ENCODE measurements at places on chromosomes 3 and 15. TPM values are rescaled to one million over a fixed set of nuclear protein-coding genes. Genes with fewer than 3 reads are reported as not detected.
A peak's percentile ranks its signal among the peaks of the same experiment; 100 is the strongest.

- DNase-seq: no peak
Measured at GRCh38 chr3:114057011-114057347, 442 bp downstream of the QTRT2 start.

DNA sequence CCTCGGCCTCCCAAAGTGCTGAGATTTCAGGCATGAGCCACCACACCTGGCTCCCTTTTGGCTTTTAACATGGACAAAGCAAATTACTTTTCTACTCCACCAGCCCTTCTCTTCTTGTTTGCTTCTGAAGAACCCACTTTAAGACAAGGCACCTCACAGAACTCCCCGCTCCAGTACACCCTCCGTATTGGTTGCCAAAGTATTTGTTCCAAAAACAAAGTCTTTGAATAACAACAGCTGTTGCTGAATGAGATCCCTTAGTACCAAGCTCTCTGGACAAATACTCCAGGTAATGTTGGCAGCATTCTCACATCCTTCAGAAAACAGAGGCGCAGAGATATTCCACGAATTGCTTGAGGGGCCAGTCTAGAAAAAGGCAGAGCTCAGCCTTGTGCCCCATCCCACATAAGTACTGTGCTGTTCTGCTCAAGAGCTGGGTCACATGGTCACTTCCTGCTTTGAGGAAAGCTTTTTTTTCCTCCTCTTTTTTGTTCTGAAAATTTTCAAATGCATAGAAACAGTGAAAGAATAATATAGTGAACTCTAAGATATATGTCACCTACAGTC lies 7.3 kb upstream of the CHCHD6 start:
- DNase-seq: no peak

CPEB1 gene
- total RNA-seq: 13.7 TPM

SLC35A5 gene
- 8.4 TPM for total RNA-seq

GPR15 gene
- 0.13 TPM for total RNA-seq

SLC6A11 gene
- total RNA-seq: not detected

DNA sequence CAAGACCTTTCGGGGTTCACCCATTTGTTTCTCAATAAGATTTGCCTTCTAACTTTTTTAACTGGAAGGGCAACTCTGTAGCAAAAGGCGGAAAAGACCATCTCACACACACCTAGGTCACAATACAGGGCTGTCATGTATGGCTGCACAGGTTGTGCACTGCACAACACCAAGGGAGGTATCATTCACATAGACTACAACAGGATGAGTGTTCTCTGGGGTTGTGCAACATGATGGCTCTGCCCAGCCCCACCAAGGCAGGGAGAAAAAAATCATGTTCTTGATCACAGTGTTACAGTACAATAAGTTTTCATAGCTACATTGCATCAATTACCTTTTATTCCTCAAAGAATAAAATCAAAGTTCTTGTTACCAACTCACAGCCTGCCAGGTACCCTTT lies 52.8 kb downstream of the ANXA2 start:
- DNase-seq: no peak

- DNase-seq: no peak
Measured at GRCh38 chr15:43957724-43958123, 130.9 kb downstream of the WDR76 start.

NR1I2 gene
- 0.18 TPM for total RNA-seq

GRCh38 chr3:62546266-62546665 lies 172.9 kb upstream of the FEZF2 start:
- no peak for DNase-seq

SLC12A1 gene
- total RNA-seq: not detected

GRIP2 gene
- total RNA-seq: not detected

DNA sequence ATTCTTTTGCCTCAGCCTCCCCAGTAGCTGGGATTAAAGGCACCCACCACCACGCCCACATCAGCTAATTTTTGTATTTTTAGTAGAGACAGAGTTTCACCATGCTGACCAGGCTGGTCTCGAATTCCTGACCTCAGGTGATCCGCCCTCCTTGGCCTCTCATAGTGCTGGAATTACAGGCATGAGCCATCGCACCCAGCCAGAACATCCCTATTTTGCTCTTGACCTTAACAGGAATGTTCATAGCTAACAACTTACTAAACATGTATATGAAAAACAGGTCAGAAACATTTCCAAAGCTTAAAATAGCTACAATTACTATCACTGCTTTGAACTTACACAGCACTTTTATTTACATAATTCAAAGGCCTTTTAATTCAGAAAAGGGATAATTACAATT lies 33.7 kb downstream of the UQCC5 start:
- no peak for DNase-seq

KBTBD12 gene
- total RNA-seq: not detected

GMNC gene
- not detected for total RNA-seq

DNA sequence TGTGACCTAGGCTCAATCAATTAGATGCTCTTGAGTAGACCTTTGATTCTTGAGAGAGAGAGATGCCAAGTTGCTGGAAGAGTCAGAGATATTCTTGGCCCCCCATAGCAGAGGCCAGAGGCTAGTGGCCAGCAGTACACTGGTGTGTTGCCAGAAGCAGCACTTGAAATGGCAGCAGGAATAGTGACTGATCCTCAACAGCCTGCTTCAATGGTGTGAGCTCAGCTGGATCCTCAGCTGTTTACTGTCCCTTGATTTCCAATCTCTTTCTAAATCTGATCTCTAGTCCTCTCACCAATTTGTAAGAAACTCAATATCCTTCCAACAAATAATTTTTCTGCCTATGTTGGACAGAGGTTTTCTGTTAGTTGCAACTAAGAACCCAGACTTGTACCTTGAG lies 170.3 kb upstream of the CCDC54 start:
- no peak for DNase-seq

GRCh38 chr3:88312256-88312655 lies 162.5 kb downstream of the C3orf38 start:
- DNase-seq: no peak

DNA sequence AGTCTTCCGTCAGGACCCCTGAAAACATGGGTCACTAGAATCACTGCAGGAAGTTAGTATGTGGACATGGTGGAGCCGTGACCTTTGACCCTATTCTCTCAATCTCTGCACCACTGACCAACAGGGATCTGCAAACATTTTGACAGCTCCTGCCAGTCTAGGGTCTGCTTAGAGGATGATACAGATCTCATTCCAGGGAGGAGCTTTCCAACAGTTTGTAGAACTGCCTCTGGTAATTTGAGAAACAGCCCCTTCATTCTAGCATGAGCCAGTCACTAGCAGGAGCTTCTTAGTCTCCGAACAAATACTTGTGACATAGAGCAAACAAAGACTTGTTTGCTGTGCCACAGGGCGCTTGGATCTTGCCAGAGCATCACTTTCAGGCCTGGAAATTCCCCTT lies 270.3 kb upstream of the CFAP20DC start:
- no peak for DNase-seq

ACKR4 gene
- not detected for total RNA-seq

DNA sequence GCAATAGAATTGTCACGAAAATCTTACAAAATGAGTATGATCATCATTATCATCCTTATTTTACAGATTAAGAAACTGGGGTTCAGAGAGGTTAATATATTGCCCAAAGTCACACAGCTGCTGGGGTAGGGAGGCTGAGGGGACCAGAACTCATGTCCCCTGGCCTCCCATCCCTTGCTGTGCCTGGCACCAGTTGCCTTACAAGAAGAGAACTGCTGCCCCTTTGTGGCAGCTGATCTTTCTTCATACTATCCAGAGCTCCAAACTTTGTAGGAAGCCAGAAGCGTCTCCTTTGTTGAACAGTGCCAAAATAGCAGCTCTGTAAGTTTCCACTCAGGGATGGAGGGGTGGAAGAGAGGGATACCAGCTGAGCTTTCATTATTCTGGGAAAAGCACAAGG lies 236.8 kb upstream of the TBC1D5 start:
- no peak for DNase-seq

GRCh38 chr15:84839714-84840113 lies 22.6 kb downstream of the ALPK3 start:
- no peak for DNase-seq

DNA sequence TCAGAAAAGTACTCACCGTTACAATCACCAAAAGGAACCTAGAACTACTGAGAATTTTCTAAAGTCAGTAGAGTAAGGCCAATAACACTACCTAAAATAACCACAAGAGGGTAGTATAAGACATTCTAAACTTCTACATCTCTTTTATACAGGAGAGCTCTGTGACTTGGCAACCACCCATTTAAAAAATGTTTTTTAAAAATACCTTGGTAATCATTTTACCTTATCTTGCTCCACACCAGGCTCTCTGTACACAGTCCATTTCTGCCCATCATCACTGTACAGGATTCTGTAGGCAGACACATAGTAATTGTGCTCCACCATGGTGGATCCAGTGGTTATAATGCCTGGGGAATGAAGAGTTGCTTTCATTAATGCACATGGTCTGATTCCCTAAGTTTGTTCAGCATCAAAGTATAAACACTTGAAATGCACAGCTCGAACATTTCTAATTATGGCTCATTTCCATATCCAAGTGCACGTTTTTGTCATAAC lies 54.5 kb downstream of the ST3GAL6 start:
- DNase-seq: peak; percentile 49

GRCh38 chr3:13482106-13482690 lies 2.1 kb downstream of the HDAC11 start:
- DNase-seq: no peak

DNA sequence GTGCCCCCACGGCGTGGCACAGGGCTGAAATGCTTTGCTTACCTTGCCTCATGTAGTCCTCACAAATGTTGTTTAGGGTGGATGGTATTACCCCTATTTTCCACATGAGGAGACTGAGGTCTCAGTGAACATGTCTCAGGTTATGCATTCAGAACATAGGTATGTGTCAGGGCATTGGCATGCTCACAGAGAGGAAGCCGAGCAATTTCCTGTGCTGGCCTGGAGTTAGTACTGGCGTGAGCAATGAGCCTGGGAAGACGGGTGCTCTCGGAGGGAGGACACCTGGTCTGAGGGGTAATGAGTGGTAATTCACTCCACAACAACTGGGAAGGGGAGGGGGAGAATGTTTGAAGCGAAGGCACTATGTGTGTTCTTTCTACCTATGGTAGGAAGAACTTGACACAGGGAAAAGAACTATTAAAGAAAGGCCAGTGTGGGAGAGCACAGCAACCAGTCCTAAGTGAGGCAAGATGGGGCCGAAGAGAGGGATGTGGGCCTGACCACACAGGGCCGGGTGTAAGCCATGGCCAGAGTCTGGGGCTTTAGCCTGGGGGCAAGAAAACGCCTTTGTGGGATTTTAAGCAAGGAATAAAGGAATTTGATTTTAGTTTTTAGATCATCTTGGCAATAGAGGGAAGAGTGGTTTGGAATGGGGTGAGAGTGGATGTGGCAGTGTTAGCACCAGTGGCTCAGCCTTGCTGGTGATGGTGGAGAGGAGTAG lies 4.9 kb upstream of the FAM131A start:
- DNase-seq: no peak

GRCh38 chr3:123286308-123287023 lies 84.7 kb downstream of the SEC22A start:
- DNase-seq: peak; percentile 63
